ENCODE measurements at places on chromosomes 1 and 21. TPM values are rescaled to one million over a fixed set of nuclear protein-coding genes. Genes with fewer than 3 reads are reported as not detected.

LAMB3 gene
- total RNA-seq: 19.4 TPM

RASAL2 gene
- 18.7 TPM for total RNA-seq

S100A8 gene
- total RNA-seq: not detected

CFAP74 gene
- 0.08 TPM for total RNA-seq

TBX19 gene
- 0.56 TPM for total RNA-seq
